ENCODE measurements at places on chromosomes 6 and 20. TPM values are rescaled to one million over a fixed set of nuclear protein-coding genes. Genes with fewer than 3 reads are reported as not detected.
A peak's percentile ranks its signal among the peaks of the same experiment; 100 is the strongest.

- DNase-seq, result no peak
Measured at GRCh38 chr6:1187293-1188131, 124.4 kb upstream of the FOXQ1 start.

- DNase-seq, result no peak
Measured at GRCh38 chr6:87430499-87430898, 22.7 kb downstream of the CFAP206 start.

The C6orf58 gene
- 0.31 TPM for total RNA-seq

GRCh38 chr6:66896415-66896814 is 1189.4 kb upstream of the EYS start:
- peak; percentile 22 for DNase-seq

- no peak for DNase-seq
Measured at GRCh38 chr6:137911675-137912191, 44.7 kb downstream of the TNFAIP3 start.

GRCh38 chr6:23728707-23729106 is 397.3 kb upstream of the NRSN1 start:
- no peak for DNase-seq

The NMBR gene
- total RNA-seq, result not detected

DNA sequence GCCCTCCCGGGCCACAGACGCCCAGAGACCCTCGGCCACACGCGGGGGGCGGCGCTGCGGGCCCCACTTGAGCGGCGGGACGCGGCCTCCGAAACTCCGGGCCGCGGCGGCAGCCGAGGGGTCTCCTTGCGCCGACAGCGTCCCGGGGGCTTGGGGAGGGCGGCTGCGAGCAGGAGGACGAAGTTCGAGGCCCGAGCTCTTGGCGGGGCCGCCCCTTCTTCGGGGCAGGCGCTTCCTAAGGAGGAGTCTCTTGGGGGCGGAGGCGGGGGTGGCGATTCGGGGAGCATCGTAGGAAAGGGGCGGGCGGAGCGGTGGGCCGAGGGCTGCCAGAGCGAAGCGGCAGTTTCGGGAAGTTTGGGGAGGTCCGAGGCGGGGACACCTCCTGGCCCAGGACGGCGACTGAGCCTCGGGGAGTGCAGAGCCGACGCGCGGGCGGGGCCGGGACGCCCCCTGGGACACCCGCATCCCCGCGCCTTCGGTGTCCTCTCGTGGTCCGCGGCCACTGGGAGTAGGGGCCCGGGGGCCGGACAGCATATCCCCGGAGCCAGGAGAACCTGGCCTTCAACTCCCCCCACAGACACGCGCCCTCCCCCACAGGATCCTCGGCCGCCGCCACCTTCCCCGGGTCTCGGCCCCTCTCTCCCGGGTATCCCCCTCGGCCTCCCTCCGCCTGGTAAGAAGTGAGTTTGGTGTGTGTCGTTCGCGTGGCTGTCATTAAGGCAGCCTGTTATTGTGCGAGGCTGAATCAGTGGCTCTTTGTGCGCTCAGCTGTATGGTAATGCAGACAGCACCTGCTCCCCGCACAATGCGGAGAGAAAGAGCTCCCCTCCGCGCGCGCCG is 613 bp upstream of the DLL1 start:
- no peak for DNase-seq

DNA sequence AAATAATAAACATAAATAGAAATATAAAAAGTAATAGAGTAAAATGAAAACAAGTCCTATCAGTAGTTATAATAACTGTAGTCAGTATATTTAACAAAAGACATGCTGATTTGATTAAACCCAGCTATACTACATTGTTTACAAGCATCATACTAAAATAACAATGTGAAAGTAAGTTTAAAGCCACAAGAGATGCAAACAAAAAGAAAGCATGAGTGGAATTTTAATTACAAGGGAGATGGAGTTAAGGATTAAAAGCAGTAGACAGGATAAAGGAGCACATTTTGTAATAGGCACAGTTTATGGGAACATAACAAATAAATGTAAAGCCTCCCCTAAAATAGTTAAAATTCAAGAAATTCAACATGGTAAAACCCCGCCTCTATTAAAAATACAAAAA is 41.5 kb downstream of the SENP6 start:
- DNase-seq, result no peak

- no peak for DNase-seq
Measured at GRCh38 chr6:169239181-169239580, 14.5 kb downstream of the THBS2 start.
